Activated naive CD4-positive, alpha-beta T cell treated with anti-CD3 and anti-CD28 coated beads, Interleukin-2, amount 50 U/mL, for 72 hours (primary cell): ENCODE measurements at places on chromosomes 2 and 18. TPM values are rescaled to one million over a fixed set of nuclear protein-coding genes. Genes with fewer than 3 reads are reported as not detected.

DNA sequence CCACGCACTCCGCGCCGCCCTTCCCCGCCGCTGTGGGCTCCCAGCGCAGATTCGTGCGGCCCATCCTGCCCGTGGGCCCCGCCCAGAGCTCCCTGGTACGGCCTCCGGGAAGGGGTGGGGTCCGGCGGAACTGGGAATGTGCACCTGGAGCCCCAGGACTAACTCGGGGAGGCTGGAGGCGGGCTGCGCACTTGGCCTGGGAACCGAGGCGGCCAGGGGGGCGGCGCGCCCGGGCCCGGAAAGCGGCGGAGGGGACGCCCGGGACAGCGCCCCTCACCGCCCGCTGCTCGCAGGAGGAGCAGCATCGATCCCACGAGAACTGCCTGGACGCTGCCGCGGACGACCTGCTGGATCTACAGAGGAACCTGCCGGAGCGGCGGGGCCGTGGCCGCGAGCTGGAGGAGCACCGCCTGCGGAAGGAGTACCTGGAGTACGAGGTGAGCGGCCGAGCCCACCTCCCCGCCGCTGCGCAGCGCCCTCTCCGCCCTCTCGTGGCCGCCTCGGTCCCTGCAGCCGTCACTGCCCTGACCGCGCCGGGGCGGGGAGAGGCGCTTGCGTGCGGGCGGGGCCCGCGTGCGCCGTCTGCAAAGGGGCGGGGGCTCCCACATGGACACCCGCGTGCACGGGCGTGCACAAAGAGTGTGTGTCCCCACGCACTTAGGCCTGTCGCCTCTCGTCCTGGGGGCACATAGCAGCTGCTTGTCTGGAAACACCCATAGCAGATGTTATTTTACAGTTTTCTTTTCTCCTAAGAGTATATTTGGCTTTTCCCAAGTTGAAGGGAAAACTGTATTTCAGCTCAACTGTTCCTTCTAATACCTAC is 25.2 kb downstream of the PSD4 start:
- DNase-seq, result peak; percentile 82

The VWC2L gene
- total RNA-seq, result not detected

The GRP gene
- total RNA-seq, result not detected

GRCh38 chr2:8658064-8658862 is 23.6 kb upstream of the ID2 start:
- no peak for DNase-seq

GRCh38 chr18:12074736-12075135 is 18.9 kb upstream of the ANKRD62 start:
- DNase-seq, result no peak

- DNase-seq, result no peak
Measured at GRCh38 chr2:197179744-197180498, 130.7 kb downstream of the ANKRD44 start.

DNA sequence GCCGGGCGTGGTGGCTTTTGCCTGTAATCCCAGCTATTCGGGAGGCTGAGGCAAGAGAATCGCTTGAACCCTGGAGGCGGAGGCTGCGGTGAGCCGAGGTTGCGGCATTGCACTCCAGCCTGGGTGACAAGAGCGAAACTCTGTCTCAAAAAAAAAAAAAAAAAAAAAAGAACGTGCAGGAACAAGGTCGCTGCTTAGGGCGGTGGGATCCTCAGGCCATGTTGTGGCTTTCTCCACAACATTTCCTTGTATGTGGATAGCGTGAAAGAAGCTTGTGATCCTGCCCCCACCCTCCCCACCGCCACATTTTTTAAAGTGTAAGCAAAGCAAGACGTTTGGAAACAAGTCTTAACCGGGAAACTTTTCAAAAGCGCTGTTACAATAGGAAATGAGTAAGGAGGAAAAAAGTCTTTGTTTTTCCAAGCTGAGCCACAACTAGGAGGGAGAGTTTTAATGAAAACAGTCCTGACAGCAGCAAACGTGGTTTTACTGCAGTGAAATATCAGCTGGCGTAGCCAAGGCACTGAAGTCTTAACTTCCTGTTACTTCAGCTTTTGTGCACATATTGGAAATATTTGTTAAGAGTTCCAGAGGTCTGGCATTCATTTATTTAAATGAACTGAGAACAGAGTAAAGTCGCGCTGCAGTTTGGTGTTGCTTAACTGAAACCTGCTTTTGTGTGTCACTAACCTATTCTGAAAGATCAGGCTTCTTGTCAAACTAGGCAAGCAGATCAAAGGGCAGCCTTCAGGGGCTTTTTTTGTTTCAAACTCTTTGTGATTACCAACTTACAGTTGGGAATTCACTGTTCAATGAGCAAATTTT is 3.8 kb downstream of the TGIF1 start:
- DNase-seq, result peak; percentile 37

The SKOR2 gene
- not detected for total RNA-seq
